ENCODE measurements at places on chromosomes 2 and 18. TPM values are rescaled to one million over a fixed set of nuclear protein-coding genes. Genes with fewer than 3 reads are reported as not detected.

LIMS1 gene
- 75.3 TPM for total RNA-seq

PDE1A gene
- 5.5 TPM for total RNA-seq

GRCh38 chr2:164948540-164948939 lies 6.8 kb downstream of the SLC38A11 start:
- no peaks in the 10 kb centered on the region for H3K4me1 ChIP-seq
- H3K27ac ChIP-seq = no peak overlapping the region
- DNase-seq = no peak
- H3K27me3 ChIP-seq = no peaks in the 10 kb centered on the region
- H3K4me3 ChIP-seq = no peak overlapping the region

BMP10 gene
- total RNA-seq = not detected

DNA sequence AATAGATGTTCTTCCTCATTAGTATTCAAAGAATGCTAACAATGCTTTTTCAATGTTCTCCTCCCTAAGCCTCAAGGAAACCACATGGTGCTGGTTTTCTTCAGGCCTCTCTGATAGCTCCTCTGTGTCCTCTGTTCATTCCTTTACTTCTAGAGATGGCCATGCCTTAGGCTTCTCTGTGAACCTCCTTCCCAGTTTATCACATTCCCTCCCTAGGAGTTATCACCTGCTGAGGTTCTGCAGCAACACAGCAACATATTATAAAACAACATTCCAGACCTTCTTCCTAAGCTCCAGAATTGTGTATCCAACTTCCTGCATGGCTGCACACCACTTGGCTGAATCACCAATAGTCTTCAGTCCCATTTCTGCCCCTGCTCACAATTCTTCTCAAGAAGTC lies 325.5 kb downstream of the IRS1 start:
- H3K36me3 ChIP-seq = no peaks in the 10 kb centered on the region
- H3K4me3 ChIP-seq = no peak overlapping the region
- no peaks in the 10 kb centered on the region for H3K27me3 ChIP-seq
- DNase-seq = no peak
- no peaks in the 10 kb centered on the region for H3K4me1 ChIP-seq

- no peaks in the 10 kb centered on the region for H3K27me3 ChIP-seq
- no peaks in the 10 kb centered on the region for H3K4me1 ChIP-seq
- H3K36me3 ChIP-seq = no peaks in the 10 kb centered on the region
- H3K27ac ChIP-seq = no peak overlapping the region
Observed at GRCh38 chr2:169761251-169761969, 27.8 kb downstream of the KLHL23 start.

MAT2A gene
- total RNA-seq = 429 TPM

DNA sequence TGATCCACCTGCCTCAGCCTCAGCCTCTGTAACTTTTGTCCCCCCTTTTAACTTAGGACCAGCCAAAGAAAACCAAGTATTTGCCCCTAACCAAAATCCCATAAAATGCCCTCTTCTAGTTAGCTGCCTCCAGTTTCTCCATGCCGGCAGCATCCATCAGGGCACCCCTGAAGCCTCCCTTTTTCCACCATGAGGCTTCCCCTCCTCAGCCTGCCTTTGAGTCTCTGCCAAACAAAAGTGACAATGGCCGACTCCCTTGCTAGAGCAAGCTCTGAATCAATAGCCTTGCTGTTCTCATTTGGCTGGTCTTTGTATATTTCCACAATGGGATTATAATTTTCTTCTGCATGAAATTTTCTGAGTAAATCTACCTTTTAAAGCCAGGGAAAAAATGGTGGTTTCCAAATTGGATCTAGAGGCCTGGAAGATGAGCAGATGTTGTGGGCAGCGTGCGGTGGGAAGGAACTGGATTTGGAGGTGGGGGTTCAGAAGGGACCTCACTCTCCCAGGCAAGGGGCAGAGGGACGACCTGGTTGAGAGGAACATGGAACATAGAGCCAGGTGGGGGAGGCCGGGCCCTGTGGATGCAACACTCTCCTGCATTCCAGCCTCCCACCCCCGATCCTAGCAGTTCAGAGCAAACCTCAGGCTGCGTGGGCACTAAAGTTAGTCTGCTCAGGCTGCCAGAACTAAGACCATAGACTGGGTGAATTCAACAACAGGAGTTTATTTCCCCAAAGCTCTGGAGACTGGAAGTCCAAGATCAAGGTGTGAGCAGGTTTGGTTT lies 80.6 kb downstream of the HS6ST1 start:
- H3K4me1 ChIP-seq = peaks cover 11% of the 10 kb centered on the region
- DNase-seq = no peak
- H3K27me3 ChIP-seq = no peaks in the 10 kb centered on the region
- H3K27ac ChIP-seq = no peak overlapping the region
- H3K36me3 ChIP-seq = no peaks in the 10 kb centered on the region
- no peak overlapping the region for H3K4me3 ChIP-seq

- no peaks in the 10 kb centered on the region for H3K4me1 ChIP-seq
- no peak for DNase-seq
- peaks cover 30% of the 10 kb centered on the region for H3K27me3 ChIP-seq
Observed at GRCh38 chr18:57352271-57352701, at the start of gene ST8SIA3. ST8SIA3 (plus strand) TSS chr18:57352557; CDS start chr18:57352847, 290 bp downstream.

DNA sequence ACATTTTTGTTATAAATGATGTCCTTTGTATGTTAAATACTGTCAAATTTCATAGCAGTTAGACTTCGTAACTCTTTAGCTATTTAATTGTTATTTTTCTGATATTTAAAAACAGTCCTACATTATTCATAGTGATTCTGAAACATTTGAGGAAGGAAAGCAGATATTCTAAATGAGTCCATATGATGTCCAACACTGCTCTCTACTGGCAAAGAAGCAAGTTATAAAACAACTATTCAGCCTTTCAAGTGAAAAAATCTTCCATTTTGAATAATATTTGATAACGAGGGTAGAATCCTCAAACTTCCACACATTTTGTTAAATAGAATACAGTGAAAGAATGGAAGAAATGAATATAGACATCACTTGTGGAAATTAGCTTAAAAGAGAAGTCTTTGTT lies 220.8 kb downstream of the GULP1 start:
- no peak overlapping the region for H3K4me3 ChIP-seq
- H3K27ac ChIP-seq = no peak overlapping the region
- H3K4me1 ChIP-seq = no peaks in the 10 kb centered on the region
- no peak for DNase-seq
- H3K27me3 ChIP-seq = no peaks in the 10 kb centered on the region

DNA sequence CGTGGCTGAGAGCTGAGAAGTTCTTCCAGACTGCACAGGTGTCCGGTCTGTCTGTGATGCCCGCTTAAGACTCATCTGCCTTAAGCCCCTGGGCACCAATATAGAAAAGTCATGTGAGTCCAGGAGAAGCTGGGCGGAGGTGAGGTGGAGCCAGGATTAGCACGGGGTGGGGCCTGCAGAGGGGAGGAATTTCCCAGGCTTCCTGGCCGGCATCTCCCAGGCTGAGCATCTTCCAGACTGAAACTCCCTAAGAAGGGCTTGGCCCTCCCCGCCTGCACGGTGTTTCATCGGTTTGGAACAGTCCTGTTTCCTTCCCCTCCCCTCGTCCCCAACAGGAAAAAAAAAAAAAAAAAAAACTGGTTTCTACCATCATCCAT lies 270.3 kb downstream of the ATAD2B start:
- no peak overlapping the region for H3K27ac ChIP-seq
- no peaks in the 10 kb centered on the region for H3K36me3 ChIP-seq
- no peak overlapping the region for H3K4me3 ChIP-seq
- H3K27me3 ChIP-seq = no peaks in the 10 kb centered on the region

TUBB8B gene
- not detected for total RNA-seq

FBXO36 gene
- 5.2 TPM for total RNA-seq

DNA sequence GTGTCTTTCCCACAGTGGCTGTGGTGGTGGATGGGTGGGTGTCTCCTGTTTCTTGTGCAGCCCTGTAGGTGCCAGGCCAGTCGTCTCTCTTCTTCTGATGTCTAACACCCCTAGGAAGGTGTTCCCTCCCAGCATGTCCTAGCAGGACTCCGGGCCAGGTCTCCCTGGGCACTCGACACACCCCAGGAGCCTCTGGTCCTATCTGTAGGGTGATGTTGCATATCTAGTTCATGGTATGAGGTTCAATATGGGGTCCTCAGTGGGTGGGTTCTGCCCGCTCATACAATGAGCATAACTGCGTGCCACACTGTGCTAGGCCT lies 14.4 kb downstream of the NGEF start:
- no peak for DNase-seq
- H3K27me3 ChIP-seq = no peaks in the 10 kb centered on the region
- no peak overlapping the region for H3K4me3 ChIP-seq
- no peaks in the 10 kb centered on the region for H3K36me3 ChIP-seq
- no peaks in the 10 kb centered on the region for H3K4me1 ChIP-seq
- H3K27ac ChIP-seq = no peak overlapping the region

GKN2 gene
- not detected for total RNA-seq

- no peak overlapping the region for H3K4me3 ChIP-seq
- H3K4me1 ChIP-seq = no peaks in the 10 kb centered on the region
- no peak overlapping the region for H3K27ac ChIP-seq
- H3K27me3 ChIP-seq = no peaks in the 10 kb centered on the region
Observed at GRCh38 chr2:151928380-151928779, 100.2 kb upstream of the ARL5A start.

GRCh38 chr2:218518876-218519275 lies 49.3 kb downstream of the USP37 start:
- DNase-seq = no peak
- H3K27me3 ChIP-seq = no peaks in the 10 kb centered on the region
- no peaks in the 10 kb centered on the region for H3K4me1 ChIP-seq
- H3K36me3 ChIP-seq = no peaks in the 10 kb centered on the region
- H3K4me3 ChIP-seq = no peak overlapping the region
